ENCODE measurements at places on chromosomes 12 and 14. TPM values are rescaled to one million over a fixed set of nuclear protein-coding genes. Genes with fewer than 3 reads are reported as not detected.

Gene PABPN1
- 85.1 TPM for total RNA-seq

Gene KRT7
- total RNA-seq, result 16.1 TPM

Gene MAP1LC3B2
- total RNA-seq, result 1.8 TPM

Gene TAS2R31
- 1.1 TPM for total RNA-seq

- DNase-seq, result no peak
Measured at GRCh38 chr14:91029456-91030217, 30.8 kb downstream of the RPS6KA5 start.

- peak; percentile 31 for DNase-seq
Measured at GRCh38 chr12:45214749-45215418, 1.0 kb upstream of the ANO6 start.

GRCh38 chr12:100672075-100672592 lies 98.7 kb downstream of the GAS2L3 start:
- DNase-seq, result no peak

GRCh38 chr12:102120564-102120873 lies 536 bp downstream of the PARPBP start:
- no peak for DNase-seq

- DNase-seq, result no peak
Measured at GRCh38 chr12:131090274-131091210, 136.8 kb downstream of the ADGRD1 start.

GRCh38 chr14:52060080-52060479 lies 8.8 kb downstream of the NID2 start:
- DNase-seq, result no peak

DNA sequence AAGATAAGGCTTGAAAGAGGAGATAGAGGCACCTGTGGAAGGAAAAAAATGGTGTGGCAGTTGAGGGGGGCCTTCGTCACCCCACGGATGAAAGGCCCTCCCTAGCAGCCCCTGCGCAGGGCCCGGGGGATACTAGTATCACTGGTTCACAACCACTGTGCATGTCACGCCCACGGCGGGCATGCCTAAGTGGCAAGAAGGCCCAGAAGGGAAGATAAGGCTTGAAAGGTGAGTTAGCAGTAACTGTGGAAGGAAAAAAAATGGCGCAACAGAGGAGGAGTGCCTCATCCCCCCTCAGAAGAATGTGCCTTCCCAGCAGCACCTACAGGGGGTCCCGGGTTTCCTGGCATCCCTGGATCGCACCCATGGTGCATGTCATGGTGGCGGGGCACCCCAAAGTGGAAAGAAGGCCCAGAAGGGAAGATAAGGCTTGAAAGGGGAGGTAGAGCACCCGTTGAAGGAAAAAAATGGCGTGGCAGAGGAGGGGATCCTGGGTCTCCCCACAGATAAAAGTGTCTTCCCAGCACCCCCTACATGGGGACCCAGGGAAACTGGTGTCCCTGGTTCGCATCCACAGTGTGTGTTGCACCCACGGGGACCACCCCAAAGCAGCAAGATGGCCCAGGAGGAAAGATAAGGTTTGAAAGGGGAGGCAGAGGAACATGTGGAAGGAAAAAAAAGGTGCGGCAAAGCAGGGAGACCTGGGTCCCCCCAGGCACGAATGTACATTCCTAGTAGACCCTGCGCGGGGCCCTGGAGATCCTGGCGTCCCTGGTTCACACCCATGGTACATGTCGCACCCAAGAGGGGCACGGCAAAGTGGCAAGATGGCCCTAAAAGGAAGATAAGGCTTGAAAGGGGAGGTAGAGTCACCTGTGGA lies 279.2 kb downstream of the ALG10 start:
- no peak for DNase-seq

DNA sequence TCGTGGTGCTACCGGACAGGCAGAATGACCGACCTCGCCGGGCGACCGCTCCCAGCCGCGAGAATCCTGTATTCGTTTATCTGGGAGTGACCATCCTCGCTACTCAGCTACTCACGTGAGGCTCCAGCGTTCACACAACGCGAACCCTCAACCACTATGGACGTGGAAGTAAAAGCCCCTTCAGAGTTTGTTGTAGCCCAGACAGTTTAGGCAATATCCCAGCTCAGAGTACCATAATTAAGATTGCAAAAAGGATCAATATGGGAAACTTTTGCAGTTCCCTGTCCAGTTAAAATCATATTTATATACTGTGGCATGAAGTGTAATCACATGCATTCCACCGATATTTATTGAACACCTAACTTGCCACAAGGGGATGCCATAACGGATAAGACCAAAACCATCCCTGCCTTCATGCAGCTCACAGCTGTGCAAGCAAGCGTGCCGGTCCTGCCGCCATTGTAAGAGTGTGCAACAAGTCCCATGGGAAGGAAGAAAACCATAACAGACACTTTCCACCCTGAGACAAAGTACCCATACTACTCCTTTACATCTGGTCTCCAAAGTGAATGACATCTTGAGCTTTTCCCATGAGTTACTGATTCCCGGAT lies 938 bp upstream of the MAX start:
- no peak for DNase-seq

DNA sequence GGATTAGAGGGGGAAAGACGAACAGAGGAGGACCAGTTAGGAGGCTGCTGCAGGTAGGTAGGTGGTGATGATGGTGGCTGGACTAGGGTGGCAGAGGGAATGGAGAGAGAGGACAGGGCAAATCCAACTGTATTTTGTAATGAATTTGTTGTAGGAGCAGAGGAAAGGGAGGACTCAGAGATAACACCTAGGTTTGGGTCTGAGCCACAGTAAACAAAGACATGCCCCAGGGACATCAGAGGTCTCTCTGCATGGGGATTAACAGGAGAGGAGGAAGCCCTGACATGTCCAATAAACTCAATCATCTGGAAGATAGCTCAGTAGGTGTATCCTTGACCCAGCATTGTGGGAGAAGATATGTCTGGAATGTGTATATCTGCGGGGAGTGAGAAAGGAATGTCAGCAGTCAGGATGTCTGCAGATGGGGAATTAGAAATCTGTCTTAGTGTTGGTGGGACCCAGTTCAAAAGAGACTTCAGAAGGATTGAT lies 4.7 kb upstream of the SLC48A1 start:
- DNase-seq, result peak; percentile 79

DNA sequence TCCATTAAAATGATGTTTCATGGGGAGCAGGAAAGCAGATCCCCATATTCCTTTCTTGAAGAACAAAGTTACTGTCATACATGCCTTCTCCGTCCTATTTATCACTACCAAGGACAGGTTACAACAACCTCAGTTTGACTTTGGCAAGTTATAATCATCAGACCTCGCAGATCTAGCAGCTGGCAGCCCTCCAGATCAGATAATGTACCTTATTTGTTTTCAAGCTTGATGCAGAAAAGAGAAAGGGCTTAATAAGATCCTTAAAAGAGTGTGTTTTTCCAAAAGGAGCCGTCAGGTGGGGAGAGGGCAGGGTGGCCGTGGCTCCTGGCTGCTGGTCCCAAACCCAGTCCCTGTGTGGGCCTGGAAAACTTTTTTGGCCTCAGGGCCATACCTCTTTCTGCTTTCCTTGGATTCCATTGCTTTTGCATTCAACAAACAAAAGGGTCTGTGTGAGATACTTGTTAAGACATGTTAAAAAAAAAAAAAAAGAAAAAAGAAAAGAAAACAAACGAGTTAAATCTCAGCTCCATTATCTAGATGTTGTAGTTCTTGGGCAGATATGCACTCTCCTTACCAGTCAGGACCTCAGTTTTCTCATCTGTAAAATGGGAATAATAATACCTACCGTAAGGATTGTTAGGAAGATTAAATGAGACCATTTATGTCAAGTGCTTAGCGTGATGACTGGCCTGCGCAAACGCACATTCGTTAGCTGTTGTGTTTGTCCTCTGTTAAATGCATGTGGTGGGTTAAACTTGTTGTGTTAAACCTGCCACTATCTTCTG lies 64.6 kb downstream of the B4GALNT3 start:
- DNase-seq, result no peak

DNA sequence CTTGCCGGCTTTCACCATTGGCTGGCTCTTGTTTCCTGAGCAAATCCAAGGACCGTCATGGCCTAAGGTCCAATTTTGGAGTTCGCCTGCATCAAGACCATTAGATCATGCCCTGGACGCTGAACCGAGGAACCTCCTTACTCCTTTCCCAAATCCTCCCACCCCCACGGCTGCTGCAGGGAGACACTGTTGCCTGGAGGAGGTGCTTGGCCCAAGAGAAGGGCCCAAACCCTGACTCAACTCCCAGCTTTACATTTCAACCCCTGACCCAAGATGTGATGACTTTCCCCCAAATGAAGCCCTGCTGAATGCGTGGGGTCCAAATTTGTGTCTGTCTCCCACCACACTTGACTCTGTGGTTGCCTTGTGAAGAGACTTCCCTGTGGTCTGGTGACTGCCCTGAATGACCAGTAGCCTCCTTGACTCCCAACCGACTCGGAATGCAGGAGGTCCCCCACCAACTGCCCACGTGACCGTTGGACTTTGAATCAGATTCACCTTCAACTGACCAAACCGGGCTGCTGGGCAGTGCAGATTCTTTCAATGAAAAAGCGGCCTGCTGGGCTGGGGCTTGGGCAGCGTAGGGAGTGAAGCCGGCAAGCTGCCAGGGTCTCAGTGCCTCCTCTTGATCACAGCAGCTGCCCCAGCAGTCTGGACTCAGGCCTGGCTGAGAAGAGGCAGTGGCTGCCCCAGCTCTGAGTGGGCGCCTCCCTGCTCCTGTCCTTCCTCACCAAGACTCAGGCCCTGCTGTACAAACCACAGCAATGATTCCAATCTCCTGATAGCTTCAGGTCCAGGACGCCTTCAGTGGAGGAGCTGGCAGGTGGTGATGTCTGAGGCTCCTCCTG lies 46.7 kb upstream of the OASL start:
- no peak for DNase-seq

All from A172 (cell line).